ENCODE measurements at places on chromosomes 13 and 19.

DNA sequence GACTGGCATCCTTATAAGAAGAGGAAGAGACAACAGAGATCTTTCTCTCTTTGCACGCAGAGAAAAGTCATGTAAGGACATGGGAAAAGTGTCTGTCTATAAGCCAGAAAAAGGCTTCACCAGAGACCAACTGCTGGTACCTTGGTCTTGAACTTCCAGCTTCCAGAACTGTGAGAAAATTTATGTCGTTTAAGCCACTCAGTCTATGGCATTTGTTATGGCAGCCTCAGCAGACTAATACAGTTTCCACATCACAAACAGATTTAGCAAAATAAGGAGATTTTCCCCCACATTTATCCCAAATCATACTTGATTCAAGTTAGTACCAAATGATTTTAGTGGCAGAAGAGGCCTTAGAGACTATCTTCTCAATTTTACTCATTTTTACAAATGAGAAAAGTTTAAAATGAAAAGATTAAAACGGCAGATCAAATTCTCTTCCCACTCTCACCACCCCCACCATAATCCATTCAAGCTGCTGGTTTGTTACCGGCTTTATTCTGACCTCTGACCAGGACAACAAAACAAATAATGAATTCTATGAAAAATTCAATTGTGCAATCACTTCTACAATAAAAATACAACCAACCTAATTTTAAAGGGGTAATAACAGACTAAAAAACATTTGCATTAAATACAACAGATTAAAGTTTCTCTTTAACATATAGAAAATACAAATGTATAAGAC is 316.3 kb downstream of the TBC1D4 start:
- no peak for DNase-seq

GRCh38 chr19:42552086-42553065 is 24.1 kb upstream of the CEACAM1 start:
- DNase-seq = no peak

- DNase-seq = no peak
Measured at GRCh38 chr13:75422028-75422427, 59.9 kb downstream of the TBC1D4 start.

GRCh38 chr13:32261567-32261966 is 53.6 kb downstream of the ZAR1L start:
- no peak for DNase-seq

DNA sequence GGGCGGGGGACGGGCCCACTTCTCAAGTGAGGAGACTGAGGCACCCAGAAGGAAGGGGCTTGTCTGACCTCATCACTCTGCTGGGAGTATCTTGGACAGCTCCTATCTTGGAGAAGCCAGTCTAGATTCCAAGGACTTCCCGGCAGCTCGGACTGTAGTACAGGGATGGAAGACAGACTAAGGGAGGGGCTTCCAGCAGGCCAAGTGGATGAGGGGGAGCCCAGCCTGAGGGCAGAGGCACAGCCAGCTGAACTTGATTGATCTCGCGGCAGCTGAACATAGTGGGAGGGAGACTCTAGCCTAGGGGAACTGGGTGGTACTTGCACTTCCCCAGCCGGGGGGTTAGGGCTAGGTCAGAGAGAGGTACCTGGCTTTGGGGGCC is 711 bp downstream of the CILP2 start:
- no peak for DNase-seq

DNA sequence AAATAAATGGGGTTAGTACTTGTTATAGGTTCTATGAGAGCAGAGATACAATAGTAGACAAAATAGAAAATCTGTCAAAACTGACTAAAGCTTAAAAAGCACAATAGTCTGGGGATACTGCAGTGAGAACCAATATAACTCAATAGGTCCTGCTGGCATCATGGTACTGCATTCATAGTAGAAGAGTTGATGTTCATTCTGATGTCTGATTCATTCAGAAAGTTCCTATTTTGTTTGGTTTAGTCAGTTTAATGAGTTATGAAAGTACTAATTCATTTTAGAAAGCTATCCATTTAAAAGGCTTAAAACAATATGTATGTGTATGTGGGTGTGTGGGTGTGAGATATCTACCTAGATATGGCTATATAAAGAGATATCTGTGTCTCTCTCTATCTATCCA is 152.8 kb downstream of the LHFPL6 start:
- no peak for DNase-seq

DNA sequence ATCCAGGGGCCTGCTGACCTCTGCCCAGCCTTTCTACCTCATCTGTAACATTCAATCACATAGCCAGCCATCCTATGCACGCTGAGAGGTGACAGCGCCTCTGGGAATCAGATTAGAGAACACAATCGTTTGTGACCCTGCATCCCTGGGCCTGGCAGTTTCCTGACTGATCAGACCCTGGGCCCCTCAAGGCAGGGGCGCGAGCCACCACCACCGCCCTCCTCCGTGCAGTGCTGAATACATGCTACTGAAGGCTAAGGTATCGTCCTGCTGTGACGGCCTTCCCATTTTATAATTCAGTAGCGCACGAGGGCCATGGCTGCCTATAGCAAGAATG is 1.3 kb downstream of the TMTC4 start:
- no peak for DNase-seq

- no peak for DNase-seq
Measured at GRCh38 chr13:106941779-106942178, 373.8 kb upstream of the ARGLU1 start.

- no peak for DNase-seq
Measured at GRCh38 chr19:13717194-13717643, 47.1 kb upstream of the MRI1 start.

DNA sequence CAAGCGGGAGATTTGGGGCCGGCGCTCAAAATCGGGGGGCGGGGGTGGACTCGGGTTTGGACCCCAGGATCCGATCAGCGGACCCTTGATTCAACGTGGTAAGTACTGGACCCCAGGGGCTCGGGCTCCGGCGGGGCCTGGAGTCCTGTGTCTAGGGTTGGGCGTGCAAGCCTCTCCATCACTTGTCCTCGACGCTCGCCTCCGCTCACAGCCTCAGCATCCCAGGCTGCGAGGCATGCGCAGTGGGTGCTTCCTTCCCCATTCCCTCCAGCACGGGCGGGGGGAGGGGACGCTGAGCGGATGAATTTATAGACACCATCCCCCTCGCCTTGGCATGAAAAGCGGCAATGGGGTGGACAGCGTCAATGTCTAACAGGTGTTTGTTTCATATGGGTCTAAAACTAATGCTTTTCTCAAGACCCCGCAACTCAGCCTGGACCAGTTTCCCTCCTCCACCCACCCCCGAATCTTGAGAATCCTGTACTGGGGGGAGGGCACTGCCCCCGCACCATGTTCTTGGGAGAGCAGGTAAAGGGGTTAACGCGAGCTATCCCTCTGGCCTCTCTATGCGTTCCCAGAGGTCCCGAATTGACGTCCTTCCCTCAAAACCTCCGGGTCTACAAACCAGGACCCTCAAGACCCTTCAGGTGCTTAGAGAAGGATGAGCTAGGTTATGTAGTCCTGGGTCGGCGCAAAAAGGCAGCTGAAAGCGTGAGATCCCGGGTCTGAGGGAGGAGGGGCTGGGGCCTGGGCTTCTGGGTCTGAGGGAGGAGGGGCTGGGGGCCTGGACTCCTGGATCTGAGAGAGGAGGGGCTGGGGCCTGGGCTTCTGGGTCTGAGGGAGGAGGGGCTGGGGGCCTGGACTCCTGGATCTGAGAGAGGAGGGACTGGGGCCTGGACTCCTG is 579 bp downstream of the CPT1C start:
- DNase-seq = peak; percentile 27

DNA sequence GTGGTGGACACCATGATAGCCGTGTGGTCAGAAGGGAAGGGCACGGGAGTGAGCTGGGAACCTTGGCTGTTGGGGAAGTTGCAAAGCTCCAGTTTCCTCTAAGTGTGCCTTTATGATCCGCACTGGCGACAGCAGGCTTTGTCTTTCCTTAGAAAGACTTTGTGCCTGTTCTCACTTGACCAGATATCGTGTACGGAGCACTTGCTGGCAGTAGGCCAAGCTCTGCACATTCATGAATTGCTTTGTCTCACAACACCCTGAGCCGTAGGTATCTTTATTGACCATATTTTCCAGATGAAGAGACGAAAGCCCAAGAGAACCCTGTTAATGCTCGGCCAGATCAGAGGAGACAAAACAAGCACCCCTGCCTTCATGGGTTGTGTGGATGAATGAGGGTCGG is 15.1 kb downstream of the CUL4A start:
- DNase-seq = no peak

- DNase-seq = no peak
Measured at GRCh38 chr13:30850204-30850866, 55.7 kb upstream of the MEDAG start.

DNA sequence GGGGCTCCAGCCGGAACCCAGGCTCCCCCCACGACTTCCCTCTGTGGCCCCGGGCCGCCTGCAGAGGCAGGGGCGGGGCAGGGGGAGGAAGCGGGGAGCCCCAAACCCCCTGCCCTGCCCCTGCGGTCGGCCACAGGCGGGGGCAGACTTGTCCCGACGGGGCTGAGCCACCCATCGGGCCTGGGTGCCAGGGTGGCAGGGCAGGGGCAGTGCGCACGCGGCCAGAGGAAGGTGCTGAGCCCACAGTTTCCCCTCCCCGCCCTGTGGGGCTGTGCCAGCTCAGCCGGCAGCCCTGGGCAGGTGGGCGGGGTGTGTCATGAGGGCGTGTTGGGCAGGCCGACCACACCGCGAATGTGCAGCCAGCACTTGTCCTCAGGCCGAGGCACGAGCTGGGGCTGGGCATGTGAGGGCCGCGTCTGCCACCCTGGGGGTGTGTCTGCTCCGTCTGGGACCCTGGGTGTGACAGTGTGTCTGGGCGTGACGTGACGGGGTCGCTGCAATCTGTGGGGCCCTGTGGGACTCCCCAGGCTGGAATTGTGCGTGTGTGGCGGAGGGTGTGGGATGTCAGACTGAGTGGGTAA is 17.7 kb downstream of the CCDC97 start:
- DNase-seq = peak; percentile 85

DNA sequence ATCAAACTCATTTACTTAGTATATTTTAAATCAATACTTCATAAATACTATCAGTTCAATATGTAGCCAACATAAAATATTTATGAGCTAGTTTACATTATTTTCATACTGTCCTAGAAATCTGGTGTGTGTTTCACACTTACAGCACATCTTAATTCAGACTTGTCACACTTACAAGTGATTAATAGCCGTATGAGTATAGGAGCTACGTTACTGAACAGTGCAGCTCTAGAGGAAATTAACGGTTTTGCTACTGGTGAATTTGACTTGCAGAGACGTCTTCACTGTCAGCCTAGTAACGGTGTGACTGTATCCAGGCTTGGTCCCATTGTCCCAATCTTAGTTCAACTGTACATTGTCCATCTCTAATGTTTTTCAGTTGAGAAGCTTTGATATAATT is 33.7 kb upstream of the POSTN start:
- no peak for DNase-seq

GRCh38 chr13:91813253-91813652 is 414.8 kb downstream of the GPC5 start:
- DNase-seq = no peak

Data from activated naive CD4-positive, alpha-beta T cell treated with Interleukin-2 at 50 U/mL for 16 hours (primary cell).